ENCODE measurements at places on chromosomes 13 and 19.
A peak's percentile ranks its signal among the peaks of the same experiment; 100 is the strongest.

- peak; percentile 78 for DNase-seq
Measured at GRCh38 chr19:8355631-8356402, 8.1 kb upstream of the ANGPTL4 start.

DNA sequence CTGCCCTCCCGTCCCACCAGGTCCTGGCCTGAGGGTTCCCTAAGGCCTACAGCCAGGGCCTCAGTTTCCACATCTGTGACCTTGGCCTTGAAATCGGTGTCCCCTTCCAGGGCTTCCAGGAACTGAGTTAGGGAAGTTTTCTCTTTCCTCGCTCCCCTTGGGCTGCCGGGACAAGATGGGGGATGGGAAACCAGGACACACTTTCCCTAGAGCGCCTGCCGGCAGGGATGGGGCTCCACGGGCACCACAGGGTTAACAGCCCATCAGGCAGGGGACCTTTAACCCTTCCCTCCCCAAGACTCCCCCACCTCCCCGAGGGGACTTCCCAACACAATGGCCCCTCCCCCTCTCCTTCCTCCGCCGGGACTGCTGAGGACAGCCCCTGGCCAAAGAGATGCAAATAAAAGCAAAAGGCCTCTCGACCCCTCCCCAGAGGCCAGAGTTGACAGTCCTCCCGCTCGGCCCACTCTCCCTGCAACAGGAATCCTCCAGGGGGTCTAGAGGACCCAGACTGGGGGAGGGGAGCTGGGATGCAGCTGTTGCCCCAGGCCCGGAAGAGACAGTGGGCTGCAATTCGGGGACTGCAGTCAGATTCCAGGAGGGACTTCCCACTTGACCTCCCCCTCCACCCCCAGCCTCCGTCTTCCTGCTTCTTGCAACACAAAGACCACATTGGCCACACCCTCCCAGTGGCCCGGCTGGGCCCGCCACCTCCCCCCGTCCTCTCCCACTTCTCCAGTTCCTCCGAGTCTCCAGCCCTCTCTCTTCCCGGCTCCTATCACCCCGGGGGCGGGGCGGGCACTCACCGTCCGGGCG, 3.4 kb downstream of the BBC3 start:
- DNase-seq = peak; percentile 94

- DNase-seq = peak; percentile 59
Measured at GRCh38 chr13:51286135-51287002, 53.1 kb upstream of the SERPINE3 start.

DNA sequence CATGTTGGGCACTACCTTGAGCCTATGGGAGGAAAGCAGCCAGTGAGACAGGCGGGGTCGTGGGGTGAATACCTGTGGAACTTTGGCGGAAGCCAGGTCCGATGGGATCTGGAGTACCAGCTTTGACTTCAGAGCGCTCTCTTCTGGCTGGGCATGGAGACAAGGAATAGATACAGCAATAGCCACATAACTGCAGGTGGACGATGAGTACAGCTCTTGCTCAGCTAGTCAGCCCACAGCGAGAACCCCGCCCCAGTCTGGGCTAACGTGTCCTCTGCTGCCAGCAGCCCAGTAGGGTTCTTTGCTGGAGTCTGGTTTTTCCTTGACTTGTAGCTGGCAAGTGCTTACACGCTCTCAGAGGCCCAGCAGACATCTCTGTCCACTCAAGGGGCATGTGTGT, 83.4 kb downstream of the SIPA1L3 start:
- DNase-seq = no peak

- DNase-seq = peak; percentile 57
Measured at GRCh38 chr19:17762505-17763229, 11.4 kb downstream of the FCHO1 start.

DNA sequence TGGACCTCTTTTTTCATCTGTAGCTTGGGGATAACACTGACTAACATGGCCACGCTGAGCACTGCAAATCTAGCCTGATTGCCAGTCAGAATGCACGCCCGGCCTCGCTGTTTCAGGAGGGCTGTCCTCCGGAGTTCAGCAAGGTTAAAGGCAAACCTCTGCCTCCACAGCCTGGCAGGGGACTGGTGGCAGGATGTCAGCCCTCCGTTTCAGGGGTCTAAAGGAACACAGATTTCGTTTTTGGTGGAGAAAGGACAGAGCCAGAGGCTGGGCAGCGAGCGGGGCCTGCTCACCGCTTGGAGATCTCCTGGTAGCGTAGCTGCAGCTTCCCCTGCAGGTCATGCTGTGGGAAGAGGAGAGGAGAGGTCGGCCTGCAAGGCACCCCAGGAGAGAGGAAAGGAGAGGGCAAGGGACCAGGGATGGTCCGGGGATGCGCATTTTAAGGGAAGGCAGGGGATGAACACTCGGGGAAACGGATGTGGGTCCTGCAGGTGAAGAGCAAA, 560 bp downstream of the NDUFA7 start:
- DNase-seq = no peak

- DNase-seq = peak; percentile 67
Measured at GRCh38 chr13:49635599-49636433, 7.5 kb downstream of the ARL11 start.

DNA sequence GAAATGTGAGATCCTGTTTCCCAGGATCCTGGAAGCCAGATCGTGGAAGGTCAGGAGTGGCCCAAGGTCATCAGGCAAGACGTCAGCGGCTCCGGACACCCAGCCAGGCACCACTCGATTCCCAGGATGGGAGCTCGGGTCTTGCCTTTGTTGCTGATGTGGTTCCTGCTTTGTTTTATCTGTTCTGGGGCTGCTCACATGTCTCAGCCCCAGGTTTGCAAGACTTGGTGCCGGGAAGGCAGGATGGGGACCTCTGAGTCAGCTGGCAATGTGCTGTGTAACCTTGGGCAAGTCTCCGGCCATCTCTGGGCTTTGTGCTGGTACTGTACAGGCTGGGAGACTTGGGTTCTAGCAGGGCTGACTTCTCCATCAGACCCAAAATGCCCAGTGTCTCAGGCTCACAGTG, 1.4 kb upstream of the FCHO1 start:
- DNase-seq = no peak

GRCh38 chr19:34325981-34326787, 38.8 kb upstream of the GPI start:
- no peak for DNase-seq

DNA sequence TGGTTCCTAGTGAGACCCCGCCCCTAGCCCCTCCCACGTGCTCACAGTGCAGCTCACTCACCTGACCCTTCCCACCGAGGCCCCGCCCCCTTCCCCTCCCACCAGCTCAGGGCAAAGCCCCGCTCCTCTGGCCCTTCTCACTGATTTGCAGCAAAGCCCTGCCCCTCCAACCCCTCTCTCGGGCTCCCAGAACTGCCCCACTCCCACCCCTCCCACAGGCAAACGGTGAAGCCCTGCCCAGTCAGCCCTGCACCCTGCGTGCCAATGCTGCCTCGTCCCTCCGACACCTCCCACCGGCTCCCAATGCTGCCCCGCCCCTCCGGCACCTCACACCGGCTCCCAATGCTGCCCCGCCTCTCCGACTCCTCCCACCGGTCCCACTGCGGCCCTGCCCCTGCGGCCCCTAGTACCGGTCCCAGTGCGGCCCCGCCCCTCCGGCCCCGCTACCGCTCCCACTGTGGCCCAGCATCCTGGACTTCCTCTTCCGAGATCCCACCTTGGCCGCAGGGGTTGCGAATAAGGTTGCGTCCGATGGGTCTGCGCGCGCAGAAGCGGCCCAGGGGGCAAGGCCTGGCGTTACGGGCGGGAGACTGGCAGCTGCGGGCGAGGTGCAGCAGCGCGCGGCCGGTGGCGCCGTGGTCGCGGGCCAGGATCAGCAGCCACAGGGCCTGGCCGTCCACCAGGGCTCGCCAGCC, 834 bp downstream of the FBXO27 start:
- DNase-seq = peak; percentile 65

DNA sequence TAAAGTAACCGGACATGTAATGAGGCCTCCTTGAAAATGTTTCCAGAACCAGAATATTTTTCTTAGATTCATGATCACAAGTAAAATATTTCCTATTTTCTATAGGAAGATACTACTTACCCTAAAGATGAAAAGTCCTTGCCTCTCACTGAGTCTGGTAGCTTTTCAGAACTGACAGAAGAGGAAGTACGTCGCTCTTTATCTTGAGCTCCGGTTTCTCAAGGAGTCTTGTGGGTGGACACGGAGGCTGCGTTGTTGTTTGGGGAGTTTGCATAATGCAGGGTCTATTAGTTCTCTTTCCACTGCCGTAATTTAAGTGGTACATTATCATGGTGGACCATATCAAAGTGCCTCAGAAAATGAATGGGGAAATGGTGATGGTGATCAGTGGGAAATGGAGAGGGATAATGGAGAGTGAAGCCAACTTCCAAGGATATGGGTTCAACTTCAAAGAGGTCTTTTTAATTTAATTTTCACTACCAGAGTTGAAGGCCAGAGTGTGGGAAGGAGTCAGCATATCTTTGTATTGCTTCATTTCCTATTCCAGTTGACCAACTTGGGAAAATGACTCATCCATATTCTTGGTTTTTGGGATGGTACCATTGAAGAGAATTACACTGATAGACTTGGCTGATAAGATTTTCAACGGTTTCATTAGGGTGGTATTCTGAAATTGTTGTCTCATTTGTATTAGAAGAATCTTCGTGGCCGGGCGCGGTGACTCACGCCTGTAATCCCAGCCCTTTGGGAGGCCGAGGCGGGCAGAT, 23.4 kb downstream of the MBD3L2B start:
- DNase-seq = no peak

- DNase-seq = no peak
Measured at GRCh38 chr19:30762651-30763050, 390.5 kb downstream of the ZNF536 start.

DNA sequence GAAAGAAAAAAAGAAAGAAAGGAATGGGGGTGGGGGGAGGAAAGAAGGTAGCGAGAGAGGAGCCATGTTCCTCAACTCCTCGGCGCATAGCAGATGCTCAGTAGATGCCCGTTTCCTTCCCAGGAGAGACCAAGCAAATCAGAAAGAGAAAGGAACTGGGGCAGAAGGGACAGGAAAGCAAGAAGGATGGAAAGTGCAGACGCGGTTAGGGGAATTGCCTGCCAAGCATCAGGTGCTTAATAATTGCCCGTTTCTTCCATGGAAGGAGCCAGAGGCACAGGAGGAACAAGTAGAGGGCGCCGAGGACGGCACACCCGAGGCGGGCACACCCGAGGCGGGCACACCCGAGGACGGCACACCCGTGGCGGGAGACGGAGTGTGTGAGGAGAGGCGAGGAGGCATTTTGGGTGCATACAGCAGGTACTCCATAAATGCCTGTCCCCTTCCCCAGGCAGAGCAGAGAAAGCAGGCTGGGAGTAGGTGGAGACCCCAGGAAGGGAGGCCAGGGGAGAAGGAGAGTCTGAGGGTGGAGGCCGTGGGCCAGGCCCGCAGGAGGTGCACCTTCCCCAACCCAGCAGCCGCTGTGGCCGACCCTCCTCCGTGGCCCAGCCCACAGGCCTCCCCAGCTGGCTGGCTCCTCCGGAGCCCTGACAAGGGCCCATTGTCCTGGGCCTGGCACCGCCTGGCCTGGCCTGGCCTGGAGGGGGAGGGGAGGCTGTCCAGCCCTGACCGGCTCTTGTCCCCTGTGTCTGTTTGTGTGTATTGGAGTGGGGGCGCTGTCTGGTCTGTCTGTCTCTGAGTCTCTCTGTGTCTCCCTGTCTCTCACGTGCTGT, 14.6 kb downstream of the JOSD2 start:
- no peak for DNase-seq

GRCh38 chr19:11418094-11418548, 993 bp downstream of the RGL3 start:
- DNase-seq = no peak

GRCh38 chr13:85841427-85841826, 42.2 kb upstream of the SLITRK6 start:
- no peak for DNase-seq

- DNase-seq = no peak
Measured at GRCh38 chr13:48486362-48486761, 46.5 kb downstream of the RCBTB2 start.

DNA sequence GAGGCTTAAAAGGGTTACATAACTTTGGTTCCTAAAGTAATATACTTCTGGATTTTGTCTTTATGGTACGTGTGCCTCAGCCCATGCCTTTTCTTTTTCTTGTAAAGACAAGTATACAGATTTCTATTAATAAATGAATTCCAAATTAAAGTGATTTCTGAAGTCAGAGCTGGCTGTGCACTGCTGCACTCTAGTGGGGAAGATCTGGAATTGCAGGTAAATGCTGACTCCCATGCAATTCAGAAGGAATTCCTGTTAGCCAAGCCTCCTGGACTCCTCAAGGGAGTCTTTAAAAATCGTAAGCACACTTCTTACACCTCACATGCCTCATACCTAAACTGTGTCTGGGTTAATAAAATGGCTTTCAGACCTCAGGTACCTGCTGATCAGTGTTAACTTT, 118.4 kb upstream of the SLC7A1 start:
- no peak for DNase-seq
